ENCODE measurements at places on chromosomes 7 and 10.
A peak's percentile ranks its signal among the peaks of the same experiment; 100 is the strongest.

DNA sequence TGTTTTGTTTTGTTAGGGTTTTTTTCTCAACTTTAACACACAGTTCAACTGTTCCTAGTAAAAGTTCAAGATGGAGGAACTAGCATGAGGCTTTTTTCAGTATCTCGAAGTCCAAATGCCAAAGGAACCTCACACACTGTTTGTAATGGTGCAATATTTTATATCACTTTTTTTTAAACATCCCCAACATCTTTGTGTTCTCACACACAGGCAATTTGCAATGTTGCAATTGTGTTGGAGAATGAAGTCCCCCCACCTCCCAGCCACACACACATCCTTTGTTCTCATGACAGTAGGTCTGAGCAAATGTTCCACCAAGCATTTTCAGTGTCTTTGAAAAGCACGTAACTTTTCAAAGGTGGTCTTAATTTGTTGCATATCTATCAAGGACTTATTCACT lies 120.9 kb downstream of the TWIST1 start:
- no peak for DNase-seq

DNA sequence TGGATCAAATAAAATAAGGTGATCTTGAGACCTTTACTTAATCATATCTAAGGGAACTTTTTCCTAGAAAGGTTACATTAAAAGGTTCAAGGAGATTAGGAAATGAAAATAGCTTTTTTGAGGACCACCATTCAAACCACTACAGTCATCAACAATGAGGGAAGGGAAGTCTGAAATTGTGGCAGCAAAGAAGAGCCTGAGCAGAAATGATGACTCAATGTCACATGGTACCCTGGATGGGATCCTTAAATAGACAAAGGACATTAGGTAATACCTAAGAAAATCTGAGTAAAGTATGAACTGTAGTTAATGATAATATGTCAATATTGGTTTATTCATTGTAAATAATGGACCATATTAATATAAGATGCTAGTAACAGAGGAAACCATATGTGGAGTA lies 236.0 kb downstream of the SEMA3D start:
- no peak for DNase-seq

- DNase-seq: no peak
Measured at GRCh38 chr10:102597131-102597991, 46.9 kb upstream of the TRIM8 start.

- DNase-seq: peak; percentile 2
Measured at GRCh38 chr7:128794020-128794419, 2.3 kb downstream of the CCDC136 start.

DNA sequence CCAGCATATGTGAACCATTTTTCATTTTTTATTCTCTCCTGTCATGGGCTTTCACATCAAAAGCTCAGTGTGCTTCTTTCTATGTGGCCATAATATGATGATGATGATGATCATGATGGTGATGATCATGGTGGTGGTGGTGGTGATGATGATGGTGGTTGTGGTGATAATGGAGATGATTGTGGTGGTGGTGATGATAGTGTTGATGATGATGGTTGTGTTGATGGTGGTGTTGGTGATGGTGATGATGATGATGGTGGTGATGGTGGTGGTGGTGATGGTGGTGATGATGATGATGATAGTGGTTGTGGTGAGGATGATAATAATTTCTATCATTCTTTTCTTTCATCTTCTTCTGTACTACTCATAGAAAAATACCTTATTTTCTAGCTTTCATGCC lies 413.1 kb upstream of the VSTM2A start:
- no peak for DNase-seq

- DNase-seq: no peak
Measured at GRCh38 chr10:26829810-26830515, 30.8 kb downstream of the ABI1 start.

All from COR-L47 (cell line).